Femur (tissue), 1 donor: ENCODE measurements at places on chromosomes 3 and 15.

GRCh38 chr3:131283862-131284261, 97.7 kb upstream of the NUDT16 start:
- DNase-seq = no peak

DNA sequence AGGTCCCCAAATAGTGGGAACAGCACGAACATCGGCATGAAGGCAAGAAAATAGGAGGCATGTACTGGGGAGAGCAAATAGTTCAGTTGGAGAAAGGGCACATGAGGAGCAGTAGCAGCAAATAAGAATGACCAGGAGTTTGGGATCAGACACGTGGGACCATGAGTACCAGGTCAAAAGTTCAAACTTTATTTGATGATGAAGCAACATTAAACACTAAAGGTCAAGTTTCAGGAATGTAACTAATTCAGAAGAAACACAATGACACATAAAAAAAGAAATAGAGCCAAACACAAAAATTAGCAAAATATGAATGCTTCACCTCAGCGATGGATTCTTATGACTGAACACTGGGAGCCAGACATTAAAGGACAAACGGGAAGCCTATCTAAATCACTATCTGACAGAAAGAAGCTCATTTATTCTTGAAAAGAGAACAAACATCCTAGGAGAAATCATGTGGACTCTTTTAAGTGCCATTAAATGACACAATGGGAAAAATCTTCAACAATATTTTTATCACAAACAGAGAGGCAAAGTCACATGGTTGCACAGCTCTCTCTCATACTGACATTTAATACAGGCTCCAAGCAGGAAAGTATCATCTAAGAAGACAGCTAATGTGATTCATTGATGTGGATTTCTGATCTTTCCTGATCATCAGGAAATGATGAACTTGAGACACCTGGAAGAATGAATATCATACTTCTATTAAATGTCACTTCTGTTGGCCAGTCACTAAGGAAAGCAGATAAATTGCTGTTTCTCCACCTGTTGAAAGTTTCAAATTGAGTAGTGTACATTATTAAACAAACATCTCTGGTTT, 216.9 kb upstream of the THBS1 start:
- no peak for DNase-seq

DNA sequence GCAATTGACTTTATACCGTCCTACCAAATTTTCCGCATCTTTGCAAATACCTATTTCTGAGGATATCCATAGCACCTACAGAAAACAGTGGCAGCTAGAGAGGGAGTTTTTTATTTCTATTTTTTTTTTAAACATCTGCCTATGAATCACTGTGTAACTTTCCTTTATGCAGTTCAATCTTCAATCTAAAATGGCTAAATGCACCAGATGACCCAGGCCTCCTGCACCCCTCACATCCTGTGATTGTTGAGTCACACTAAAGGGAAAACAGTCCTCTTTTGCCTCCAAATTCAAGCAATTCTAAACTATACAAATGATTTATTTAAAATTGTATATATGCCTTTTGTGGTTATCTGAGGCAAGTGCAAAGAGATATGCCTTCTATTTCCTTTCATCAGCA, 20.1 kb upstream of the BCL6 start:
- no peak for DNase-seq

- no peak for DNase-seq
These were observed 50.8 kb upstream of the GADL1 start for GRCh38 chr3:30945291-30945690.

DNA sequence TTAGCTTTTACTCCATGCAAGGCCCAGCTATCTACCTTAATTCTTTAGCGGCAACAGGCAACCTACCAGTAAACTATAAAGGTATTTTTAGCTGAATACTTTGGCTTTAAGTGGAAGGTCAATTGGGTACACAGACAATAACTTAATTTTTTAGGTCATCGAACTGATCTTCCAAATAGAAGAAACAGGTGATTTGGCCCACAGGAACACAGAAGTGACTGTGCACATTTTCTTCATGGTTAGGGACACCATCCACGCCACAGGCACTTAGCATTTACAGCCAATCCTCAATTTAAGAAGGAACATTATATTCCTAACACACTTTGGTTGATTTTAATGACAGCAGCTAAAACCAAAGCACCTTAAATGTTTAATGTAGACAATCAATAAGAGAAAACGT, 1.9 kb downstream of the ARPP19 start:
- DNase-seq = no peak

- no peak for DNase-seq
These were observed 257.0 kb upstream of the GOLGA6L4 start for GRCh38 chr15:83978588-83978987.

- DNase-seq = no peak
These were observed 30.1 kb upstream of the HCN4 start for GRCh38 chr15:73398861-73399260.

GRCh38 chr15:88331291-88331690, 74.8 kb upstream of the NTRK3 start:
- DNase-seq = peak; percentile 36

DNA sequence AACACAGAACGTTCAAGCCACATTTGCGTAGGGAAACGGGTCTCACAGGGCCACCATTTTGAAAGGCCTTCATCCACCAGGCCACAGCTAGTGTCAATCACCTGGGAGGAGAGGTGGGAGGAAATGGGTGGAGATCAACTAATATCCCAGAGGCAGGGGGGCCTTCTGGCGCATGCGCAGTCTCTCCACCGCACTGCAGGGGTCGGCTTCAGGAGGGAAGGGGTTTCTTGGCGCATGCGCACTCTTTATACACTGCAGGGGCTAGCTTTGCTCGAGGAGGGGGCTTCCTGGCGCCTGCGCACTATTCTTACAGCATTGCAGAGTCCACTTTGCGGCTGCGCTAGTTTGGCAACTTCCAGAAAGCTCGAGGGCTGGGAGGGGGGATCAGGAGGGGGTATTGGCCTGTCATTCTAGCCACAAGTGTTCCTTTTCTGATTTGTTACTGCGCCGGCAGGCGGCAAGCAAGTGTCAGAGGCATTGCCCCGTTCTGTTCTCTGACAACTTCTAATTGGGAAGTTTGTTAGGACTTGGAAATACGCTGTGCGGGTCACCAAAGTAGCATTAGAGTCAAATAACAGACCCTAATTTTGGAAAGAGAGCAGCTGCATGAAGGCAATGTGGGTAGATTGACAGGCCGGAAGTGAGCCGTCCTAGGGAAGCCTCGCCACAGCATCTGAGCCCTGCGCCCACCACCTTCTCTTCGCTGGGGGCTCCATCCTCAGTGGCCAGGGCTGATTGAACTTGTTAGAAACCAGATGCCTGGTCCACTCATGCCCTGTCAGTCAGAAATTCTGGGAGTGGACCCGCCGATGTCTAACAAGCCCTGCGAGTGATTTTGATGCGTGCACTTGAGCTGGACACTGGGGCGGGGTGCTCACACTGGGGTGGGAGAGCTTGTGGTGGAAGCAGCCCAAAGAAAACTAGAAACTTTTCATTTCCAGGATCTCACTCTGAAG, 173.5 kb upstream of the NDN start:
- peak; percentile 27 for DNase-seq

- DNase-seq = no peak
These were observed 23.0 kb downstream of the HPS3 start for GRCh38 chr3:149152420-149152819.

DNA sequence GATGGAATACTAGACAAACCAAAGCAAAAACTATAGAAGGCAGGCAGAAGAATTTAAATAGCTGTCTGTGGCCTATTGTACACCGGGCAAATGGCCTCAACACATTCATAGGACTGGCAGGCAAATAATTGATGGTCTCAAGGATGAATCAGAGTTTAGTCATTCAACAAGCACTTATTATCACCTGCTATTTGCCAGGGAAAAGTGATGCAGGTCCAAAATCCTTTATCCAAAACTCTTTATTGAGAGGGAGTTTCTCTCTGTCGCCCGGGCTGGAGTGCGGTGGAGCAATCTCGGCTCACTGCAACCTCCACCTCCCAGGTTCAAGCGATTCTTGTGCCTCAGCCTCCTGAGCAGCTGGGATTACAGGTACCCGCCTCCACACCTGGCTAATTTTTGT, 2.3 kb downstream of the EIF2AK4 start:
- DNase-seq = no peak

DNA sequence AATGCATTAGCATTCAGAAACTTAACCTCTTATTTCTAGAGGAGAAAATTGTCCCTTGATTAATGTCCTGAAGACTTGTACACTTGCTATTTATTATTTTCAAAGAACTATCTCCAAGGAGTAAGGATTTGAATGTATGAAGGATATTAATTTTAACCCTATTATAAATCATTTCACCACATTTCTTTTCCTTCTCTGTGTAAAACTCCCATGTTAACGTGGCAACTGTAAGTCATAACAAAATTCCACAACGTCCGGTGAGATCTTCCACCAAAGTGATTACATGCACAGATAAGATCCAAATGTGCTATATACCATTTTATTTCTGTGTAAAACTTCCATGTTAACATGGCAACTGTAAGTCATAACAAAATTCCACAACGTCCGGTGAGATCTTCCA, 229.1 kb upstream of the ARHGEF26 start:
- no peak for DNase-seq

DNA sequence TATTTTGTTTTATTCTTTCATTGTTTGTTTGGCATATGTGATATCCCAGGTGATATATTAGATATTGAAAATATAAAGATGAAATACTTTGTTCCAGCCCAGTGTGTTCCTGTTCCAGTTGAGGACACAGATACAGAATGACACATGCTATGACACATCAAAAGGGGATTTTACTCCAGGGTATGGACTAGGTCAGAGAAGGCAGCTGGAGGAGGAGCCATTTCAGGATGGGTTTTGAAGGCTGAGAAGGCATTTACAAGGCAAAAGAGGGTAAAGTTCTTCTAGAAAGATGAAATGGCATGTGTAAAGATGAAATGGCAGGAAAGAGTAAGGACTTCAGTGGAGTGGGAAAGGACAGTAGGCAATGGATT, 163.8 kb downstream of the ZIC1 start:
- no peak for DNase-seq

DNA sequence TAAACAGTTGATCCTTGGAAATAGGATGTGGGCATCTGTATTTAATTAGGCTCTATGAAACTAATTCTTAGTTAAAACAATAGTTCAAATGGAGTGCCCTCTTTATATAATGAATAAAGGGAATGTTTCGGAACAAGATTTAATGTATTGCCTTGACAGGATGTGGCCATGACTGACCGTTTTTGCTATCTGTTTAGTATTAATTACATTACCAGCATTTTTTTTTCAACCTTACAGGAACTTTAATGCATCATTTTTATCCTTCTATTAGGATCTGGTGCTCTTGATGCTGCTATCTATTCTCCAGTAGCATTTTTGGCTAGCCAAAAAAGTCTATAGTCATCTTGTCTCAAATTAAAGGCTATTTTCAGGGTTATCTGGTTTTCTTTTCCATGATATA, 340.9 kb downstream of the GRM7 start:
- no peak for DNase-seq

DNA sequence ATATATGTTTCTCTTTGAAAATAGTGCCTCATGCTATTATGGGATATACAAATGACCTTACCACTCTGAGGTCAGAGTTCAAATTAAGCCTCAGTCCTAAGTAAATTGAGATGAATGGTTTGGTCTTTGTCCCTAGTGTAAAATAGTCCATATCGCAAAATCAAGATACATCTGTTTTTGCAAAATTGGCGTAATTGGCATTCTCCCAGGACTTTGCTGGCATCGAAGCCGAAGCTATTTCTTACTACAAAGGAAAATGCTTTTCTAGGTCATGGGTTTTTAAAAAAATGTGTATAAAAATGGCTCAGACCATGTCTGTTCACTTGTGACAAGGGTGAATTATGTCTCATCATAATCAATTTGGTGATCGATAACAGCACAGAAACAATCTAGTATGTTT, 25.9 kb downstream of the ROBO2 start:
- DNase-seq = no peak

- DNase-seq = no peak
These were observed 254.8 kb upstream of the EOMES start for GRCh38 chr3:27976933-27977332.

DNA sequence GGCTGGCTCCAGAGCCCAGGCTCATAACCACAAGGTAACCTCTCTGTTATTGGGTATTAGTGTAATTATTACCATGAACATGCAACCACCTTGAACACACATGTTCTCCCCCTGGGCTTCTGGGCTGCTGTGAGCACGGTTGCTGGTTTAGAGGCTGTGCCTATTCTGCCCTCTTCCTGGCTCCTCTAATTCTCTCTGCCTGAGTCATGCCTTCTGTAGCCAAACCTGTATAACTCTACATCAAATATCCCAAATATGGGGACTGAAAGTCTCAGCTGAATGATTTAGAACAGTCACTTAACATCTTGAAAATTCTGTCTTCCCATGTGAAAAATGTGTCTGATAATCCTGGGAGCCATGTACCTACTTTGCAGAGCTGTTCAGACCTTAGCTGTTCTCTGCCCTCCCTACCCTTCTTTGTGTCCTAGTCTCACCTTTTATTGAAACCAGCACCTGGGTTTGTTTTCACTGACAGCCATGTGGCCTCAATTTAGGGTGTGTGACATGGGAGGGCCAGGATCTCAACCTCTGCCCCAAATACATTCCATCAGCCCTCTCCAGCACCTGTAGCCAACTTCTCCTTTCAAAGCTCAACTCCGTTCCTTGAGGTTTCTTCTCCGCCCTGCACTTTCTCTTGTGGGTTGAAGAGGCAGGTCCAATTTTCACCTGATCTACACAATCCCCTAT, 60.7 kb downstream of the PDZRN3 start:
- no peak for DNase-seq

DNA sequence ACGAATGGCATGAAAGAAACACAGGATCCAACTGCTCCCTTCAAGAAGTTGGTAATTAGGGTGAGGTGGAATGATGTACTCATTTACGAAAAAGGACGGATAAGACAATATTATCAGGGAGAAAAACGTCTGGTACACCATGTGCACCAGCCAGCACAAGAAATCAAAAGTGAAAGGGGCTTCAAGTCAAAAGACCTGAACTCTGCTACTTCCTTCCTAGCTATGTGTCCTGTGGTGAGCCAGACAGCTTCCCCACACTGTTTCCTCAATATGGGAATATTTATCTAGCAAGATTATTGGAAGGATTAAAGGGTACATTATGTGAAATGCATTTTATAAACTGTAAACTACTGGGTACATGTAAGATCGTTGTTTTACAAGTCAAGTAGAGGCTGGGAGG, 33.9 kb downstream of the RAB27A start:
- DNase-seq = no peak

DNA sequence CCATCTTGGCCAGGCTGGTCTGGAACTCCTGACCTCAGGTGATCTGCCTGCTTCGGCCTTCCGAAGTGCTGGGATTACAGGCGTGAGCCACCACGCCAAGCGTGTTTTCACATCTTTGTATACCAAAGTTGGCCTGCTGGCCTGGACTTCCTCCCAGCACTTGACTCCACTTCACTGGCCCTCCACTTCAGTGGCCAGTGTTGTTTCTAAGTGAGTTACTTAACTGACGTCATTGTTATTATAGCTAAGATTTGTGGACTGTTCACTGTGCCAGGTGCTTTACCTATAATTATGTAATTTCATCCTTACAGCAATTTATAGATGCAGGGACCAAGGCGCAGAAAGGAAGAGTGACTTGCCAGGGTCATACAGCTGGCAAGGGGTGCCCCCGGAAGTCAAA, 52.0 kb downstream of the HRH1 start:
- DNase-seq = no peak
